ENCODE measurements at places on chromosomes 5 and 9. TPM values are rescaled to one million over a fixed set of nuclear protein-coding genes. Genes with fewer than 3 reads are reported as not detected.
A peak's percentile ranks its signal among the peaks of the same experiment; 100 is the strongest.

The SLC9A3 gene
- total RNA-seq: 1.7 TPM

The FAM78A gene
- 34.0 TPM for total RNA-seq

The FBP1 gene
- 0.62 TPM for total RNA-seq

The AQP3 gene
- 20.2 TPM for total RNA-seq

The PCDH1 gene
- not detected for total RNA-seq

The SVEP1 gene
- total RNA-seq: not detected

GRCh38 chr5:151745071-151745705 lies 13.2 kb downstream of the ATOX1 start:
- H3K27me3 ChIP-seq: no peaks in the 10 kb centered on the region
- no peak overlapping the region for H3K4me3 ChIP-seq
- peaks cover 21% of the 10 kb centered on the region for H3K36me3 ChIP-seq
- H3K27ac ChIP-seq: peak overlapping the region; percentile 69
- peaks cover 43% of the 10 kb centered on the region for H3K4me1 ChIP-seq

DNA sequence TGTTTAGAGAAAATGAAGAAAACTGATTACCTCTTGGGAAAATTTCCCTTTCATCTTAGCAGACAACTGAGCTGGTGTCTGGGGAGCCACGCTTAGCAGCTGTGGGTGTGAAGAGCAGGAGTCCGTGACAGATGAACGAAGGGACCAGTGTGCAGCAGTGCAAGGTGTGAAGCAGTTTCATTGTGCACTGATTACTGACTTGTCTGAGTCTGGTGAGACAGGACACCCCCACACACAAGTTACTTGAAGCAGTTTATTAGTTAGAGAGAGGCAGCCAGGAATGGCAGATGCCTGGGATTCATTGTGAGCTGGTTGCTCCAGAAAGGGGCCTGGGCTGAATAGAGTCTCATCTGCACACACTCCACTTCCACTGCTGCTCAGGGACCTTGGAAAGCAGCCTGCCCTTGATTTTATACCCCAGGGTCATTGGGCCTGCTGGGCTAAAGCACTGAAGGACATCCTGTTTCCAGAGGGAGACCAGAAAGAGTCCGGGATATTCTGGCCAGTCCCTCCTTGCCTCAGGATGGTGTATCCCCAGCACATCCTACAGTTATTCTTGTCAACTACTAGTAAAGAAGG lies 47.4 kb downstream of the FBXL7 start:
- no peak overlapping the region for H3K27ac ChIP-seq
- no peaks in the 10 kb centered on the region for H3K4me1 ChIP-seq
- no peak for DNase-seq
- H3K36me3 ChIP-seq: no peaks in the 10 kb centered on the region

DNA sequence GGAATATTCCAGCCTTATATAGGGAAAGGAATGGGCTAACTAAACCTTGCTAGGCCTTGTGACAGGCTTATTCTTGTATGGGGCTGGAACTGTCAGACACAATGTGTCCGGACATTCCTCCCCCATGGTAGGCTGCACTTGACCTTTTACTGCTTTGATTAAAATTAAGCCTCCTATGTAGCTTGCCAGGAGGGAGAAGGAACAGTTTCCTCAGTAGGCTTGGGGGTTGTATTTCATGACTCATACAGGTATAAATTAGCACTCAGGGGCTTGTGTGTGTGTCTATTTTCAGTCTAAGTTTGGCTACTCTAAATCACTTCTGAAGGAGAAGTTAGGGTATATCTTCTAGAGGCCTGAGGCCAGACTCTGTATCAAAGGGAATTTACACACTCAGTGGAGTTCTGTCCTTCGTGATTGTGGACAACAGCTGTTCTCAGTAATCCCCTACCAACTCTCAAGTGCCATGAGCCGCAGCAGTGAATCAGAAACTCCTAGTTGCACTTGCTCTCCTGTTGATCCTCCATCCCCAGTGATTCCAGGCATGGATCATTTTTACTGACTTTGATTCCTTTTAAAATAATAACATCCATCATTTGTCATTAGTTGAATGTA lies 16.4 kb downstream of the ADAMTS16 start:
- no peak for DNase-seq
- H3K4me1 ChIP-seq: peaks cover 2% of the 10 kb centered on the region
- H3K36me3 ChIP-seq: no peaks in the 10 kb centered on the region
- H3K4me3 ChIP-seq: no peak overlapping the region
- no peak overlapping the region for H3K27ac ChIP-seq

DNA sequence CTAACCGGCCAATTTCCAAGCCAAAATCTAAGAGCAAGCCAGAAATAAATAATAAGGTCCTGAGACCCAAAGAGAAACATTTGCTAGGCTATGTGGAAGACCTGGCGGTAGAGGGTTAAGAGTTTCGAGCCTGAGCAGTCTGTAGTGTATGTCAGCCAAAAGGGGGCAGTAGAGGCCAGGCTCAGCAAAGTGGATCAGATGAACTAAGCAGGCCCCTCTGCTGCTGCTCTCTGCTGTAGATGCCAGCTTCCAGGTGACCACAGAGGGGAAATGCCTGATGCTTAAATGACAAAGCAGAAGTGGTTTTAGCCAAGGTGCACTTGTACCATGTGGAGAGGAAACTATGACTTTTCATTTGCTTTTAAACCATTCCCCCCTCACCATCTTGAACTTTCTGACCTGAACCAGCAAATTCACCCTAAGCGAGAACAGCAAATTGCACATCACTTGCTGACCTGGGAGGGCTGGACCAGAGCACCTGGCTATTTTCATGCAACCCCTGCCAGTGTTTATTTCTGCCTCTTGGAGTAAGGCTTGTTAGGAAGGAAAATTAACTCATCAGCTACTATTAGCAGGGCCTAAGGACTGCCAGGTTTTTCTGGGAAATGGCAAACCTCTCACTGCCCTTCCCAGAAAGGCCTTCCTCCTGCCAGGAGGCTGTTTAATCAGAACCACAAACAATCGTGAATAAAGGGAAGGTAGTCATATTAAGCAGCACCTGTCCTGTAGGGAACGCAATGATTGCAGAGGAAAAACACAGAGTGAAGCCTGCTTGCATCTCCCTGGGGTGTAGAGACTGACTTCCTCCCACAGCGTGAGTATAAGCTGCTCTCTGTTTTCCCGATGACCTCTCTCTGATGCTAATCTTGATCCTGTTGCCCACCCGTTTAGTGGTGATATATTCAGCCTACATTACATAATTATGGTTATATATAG lies 818.2 kb downstream of the TLR4 start:
- H3K27ac ChIP-seq: no peak overlapping the region
- no peaks in the 10 kb centered on the region for H3K4me1 ChIP-seq
- peak; percentile 19 for DNase-seq
- H3K36me3 ChIP-seq: no peaks in the 10 kb centered on the region

- no peak for DNase-seq
- H3K36me3 ChIP-seq: no peaks in the 10 kb centered on the region
- no peaks in the 10 kb centered on the region for H3K27me3 ChIP-seq
- H3K4me3 ChIP-seq: no peak overlapping the region
- no peaks in the 10 kb centered on the region for H3K4me1 ChIP-seq
- H3K27ac ChIP-seq: no peak overlapping the region
These were observed 27.0 kb downstream of the CATSPER3 start for GRCh38 chr5:134994560-134995156.

GRCh38 chr9:114437401-114437893 lies 49.7 kb upstream of the AKNA start:
- H3K4me1 ChIP-seq: peaks cover 3% of the 10 kb centered on the region
- H3K27ac ChIP-seq: no peak overlapping the region
- no peak overlapping the region for H3K4me3 ChIP-seq
- DNase-seq: no peak

GRCh38 chr5:6376974-6377520 lies 1.3 kb downstream of the MED10 start:
- peak; percentile 36 for DNase-seq
- peaks cover 60% of the 10 kb centered on the region for H3K36me3 ChIP-seq
- H3K4me3 ChIP-seq: peak overlapping the region; percentile 92
- H3K4me1 ChIP-seq: peaks cover 37% of the 10 kb centered on the region

- no peaks in the 10 kb centered on the region for H3K36me3 ChIP-seq
- peaks cover 4% of the 10 kb centered on the region for H3K4me1 ChIP-seq
- no peak for DNase-seq
- no peak overlapping the region for H3K4me3 ChIP-seq
These were observed 13.3 kb downstream of the ARAP3 start for GRCh38 chr5:141668601-141669265.

- peak within 1 kb of the TSS; percentile 97 for H3K4me3 ChIP-seq
- no peaks in the 10 kb centered on the region for H3K27me3 ChIP-seq
- peaks cover 57% of the 10 kb centered on the region for H3K4me1 ChIP-seq
- H3K27ac ChIP-seq: peak within 1 kb of the TSS; percentile 92
- DNase-seq: peak; percentile 86
- H3K36me3 ChIP-seq: no peaks in the 10 kb centered on the region
These were observed at the start of gene FAM13B for GRCh38 chr5:138032572-138033385. Gene FAM13B, minus strand, starts transcription at chr5:138033079. Its CDS starts 13,968 bp downstream, at chr5:138019111.

- H3K27ac ChIP-seq: no peak overlapping the region
- H3K4me3 ChIP-seq: no peak overlapping the region
- no peaks in the 10 kb centered on the region for H3K36me3 ChIP-seq
- no peak for DNase-seq
These were observed 106.6 kb downstream of the PLCXD3 start for GRCh38 chr5:41403846-41404245.

GRCh38 chr9:18457510-18457909 lies 16.4 kb upstream of the ADAMTSL1 start:
- DNase-seq: no peak
- H3K36me3 ChIP-seq: no peaks in the 10 kb centered on the region
- no peak overlapping the region for H3K4me3 ChIP-seq

- no peak overlapping the region for H3K27ac ChIP-seq
- DNase-seq: no peak
These were observed 20.4 kb upstream of the PRUNE2 start for GRCh38 chr9:76926324-76926741.

GRCh38 chr5:6708814-6709213 lies 4.4 kb upstream of the TENT4A start:
- no peaks in the 10 kb centered on the region for H3K27me3 ChIP-seq
- DNase-seq: no peak
- H3K4me3 ChIP-seq: no peak overlapping the region
